ENCODE measurements at places on chromosomes 1 and 21. TPM values are rescaled to one million over a fixed set of nuclear protein-coding genes. Genes with fewer than 3 reads are reported as not detected.

Gene BEND5
- 6.5 TPM for total RNA-seq

Gene LCA5L
- 0.57 TPM for total RNA-seq

Gene PCP4
- total RNA-seq, result 2.3 TPM

Gene PRR9
- not detected for total RNA-seq

Gene MXRA8
- total RNA-seq, result 10.0 TPM

Gene PLA2G2C
- total RNA-seq, result not detected

GRCh38 chr1:91693557-91693956, 192.4 kb downstream of the TGFBR3 start:
- H3K27me3 ChIP-seq, result no peaks in the 10 kb centered on the region
- no peak overlapping the region for H3K4me3 ChIP-seq
- H3K4me1 ChIP-seq, result peaks cover 5% of the 10 kb centered on the region

- H3K4me1 ChIP-seq, result no peaks in the 10 kb centered on the region
- no peak overlapping the region for H3K4me3 ChIP-seq
- H3K27ac ChIP-seq, result no peak overlapping the region
- H3K36me3 ChIP-seq, result peaks cover 6% of the 10 kb centered on the region
Measured at GRCh38 chr1:89870998-89871397, 50.2 kb downstream of the LRRC8D start.

DNA sequence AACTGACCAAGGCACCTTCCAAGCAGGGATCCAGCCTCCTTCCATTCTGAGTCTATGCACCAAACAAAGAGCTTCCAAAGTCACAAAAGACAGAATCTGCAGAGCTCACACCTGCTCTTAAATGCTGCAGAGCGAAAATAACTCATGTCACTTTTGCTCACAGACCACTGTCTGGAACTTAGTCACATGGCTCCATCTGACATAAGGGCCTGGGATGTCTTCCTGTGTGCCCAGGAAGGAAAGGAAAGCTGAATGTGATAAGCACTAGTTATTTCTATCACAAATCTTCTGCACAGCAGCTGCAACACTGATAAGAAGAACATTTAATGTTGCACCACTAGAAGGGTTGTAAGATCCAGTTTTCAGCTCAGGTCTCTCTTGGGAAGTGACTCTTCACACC, 39.5 kb upstream of the SGIP1 start:
- no peaks in the 10 kb centered on the region for H3K27me3 ChIP-seq
- H3K4me1 ChIP-seq, result no peaks in the 10 kb centered on the region
- H3K27ac ChIP-seq, result no peak overlapping the region
- H3K36me3 ChIP-seq, result no peaks in the 10 kb centered on the region
- no peak overlapping the region for H3K4me3 ChIP-seq

DNA sequence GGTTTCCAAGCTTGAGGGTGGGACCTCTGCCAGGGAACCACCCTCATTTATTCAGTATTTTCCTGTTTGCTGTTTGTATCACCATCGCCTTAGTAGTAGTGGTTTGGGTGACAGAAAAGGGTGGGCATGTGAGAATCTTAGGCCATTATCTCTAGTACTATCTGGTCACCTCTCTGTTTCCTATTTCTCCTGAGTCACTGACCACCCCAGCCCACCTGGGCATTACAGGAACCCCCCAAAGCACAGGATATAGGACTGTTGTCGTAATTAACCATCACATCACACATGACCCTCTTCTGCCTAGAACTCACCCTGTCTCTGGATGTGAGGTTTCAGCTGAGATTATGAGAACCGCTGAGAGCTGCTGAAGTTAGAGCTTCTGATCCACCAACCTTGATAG, 60.4 kb downstream of the IL23R start:
- H3K27me3 ChIP-seq, result no peaks in the 10 kb centered on the region
- DNase-seq, result no peak
- no peak overlapping the region for H3K4me3 ChIP-seq
- no peak overlapping the region for H3K27ac ChIP-seq
- H3K36me3 ChIP-seq, result no peaks in the 10 kb centered on the region
- H3K4me1 ChIP-seq, result no peaks in the 10 kb centered on the region

- H3K36me3 ChIP-seq, result no peaks in the 10 kb centered on the region
- H3K4me1 ChIP-seq, result peaks cover 11% of the 10 kb centered on the region
- H3K27ac ChIP-seq, result no peak overlapping the region
Measured at GRCh38 chr1:82979593-82980236, 1019.2 kb downstream of the TTLL7 start.

- no peaks in the 10 kb centered on the region for H3K27me3 ChIP-seq
- no peaks in the 10 kb centered on the region for H3K4me1 ChIP-seq
- H3K36me3 ChIP-seq, result no peaks in the 10 kb centered on the region
- no peak overlapping the region for H3K4me3 ChIP-seq
- no peak overlapping the region for H3K27ac ChIP-seq
Measured at GRCh38 chr1:224059897-224060427, 53.9 kb upstream of the FBXO28 start.

GRCh38 chr1:27133991-27134390, 20.9 kb downstream of the SLC9A1 start:
- no peak for DNase-seq
- H3K27ac ChIP-seq, result no peak overlapping the region
- no peak overlapping the region for H3K4me3 ChIP-seq
- H3K27me3 ChIP-seq, result no peaks in the 10 kb centered on the region
- H3K4me1 ChIP-seq, result peaks cover 17% of the 10 kb centered on the region

GRCh38 chr1:93140106-93140505, 40.1 kb downstream of the TMED5 start:
- DNase-seq, result no peak
- no peak overlapping the region for H3K4me3 ChIP-seq
- H3K4me1 ChIP-seq, result no peaks in the 10 kb centered on the region
- peaks cover 71% of the 10 kb centered on the region for H3K36me3 ChIP-seq

DNA sequence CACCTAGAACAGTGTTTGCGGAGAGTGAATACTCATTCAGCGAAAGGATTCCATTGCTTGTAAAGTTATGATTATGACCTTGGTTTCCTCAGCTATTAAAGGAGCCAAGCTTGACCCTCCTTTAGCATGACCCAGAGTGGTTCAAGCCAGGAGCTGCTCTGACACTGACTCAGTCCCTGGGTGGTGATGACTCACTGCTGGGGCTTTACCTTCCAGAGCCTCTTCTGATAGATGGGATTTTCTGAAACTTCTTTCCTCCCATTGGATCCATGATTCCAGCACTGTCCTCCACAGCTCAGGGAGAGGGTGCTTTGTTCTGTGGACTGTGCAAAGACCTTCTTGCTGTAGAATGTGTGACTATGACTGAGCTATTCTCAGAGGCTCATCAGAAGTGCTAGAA, 77.4 kb downstream of the S1PR1 start:
- H3K36me3 ChIP-seq, result no peaks in the 10 kb centered on the region
- no peak overlapping the region for H3K4me3 ChIP-seq
- peaks cover 3% of the 10 kb centered on the region for H3K4me1 ChIP-seq
- H3K27me3 ChIP-seq, result no peaks in the 10 kb centered on the region

- no peaks in the 10 kb centered on the region for H3K36me3 ChIP-seq
- H3K4me1 ChIP-seq, result no peaks in the 10 kb centered on the region
- no peak overlapping the region for H3K27ac ChIP-seq
Measured at GRCh38 chr21:43832158-43832550, 32.9 kb upstream of the AGPAT3 start.

DNA sequence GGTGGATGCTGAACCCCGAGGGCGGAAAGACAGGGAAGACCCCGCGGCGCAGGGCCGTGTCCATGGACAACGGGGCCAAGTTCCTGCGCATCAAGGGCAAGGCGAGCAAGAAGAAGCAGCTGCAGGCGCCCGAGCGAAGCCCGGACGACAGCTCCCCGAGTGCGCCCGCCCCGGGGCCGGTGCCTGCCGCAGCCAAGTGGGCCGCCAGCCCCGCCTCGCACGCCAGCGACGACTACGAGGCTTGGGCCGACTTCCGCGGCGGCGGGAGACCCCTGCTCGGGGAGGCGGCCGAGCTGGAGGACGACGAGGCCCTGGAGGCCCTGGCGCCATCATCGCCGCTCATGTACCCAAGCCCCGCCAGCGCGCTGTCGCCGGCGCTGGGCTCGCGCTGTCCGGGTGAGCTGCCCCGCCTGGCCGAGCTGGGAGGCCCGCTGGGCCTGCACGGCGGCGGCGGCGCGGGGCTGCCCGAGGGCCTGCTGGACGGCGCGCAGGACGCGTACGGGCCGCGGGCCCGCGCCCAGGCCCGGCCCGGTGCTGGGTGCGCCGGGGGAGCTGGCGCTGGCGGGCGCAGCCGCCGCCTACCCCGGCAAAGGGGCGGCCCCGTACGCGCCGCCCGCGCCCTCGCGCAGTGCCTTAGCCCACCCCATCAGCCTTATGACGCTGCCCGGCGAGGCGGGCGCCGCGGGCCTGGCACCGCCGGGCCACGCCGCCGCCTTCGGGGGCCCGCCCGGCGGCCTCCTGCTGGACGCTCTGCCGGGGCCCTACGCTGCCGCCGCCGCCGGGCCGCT, 20.7 kb downstream of the FOXO6 start:
- H3K36me3 ChIP-seq, result no peaks in the 10 kb centered on the region
- peak overlapping the region; percentile 72 for H3K4me3 ChIP-seq
- H3K27ac ChIP-seq, result no peak overlapping the region
- H3K4me1 ChIP-seq, result no peaks in the 10 kb centered on the region

DNA sequence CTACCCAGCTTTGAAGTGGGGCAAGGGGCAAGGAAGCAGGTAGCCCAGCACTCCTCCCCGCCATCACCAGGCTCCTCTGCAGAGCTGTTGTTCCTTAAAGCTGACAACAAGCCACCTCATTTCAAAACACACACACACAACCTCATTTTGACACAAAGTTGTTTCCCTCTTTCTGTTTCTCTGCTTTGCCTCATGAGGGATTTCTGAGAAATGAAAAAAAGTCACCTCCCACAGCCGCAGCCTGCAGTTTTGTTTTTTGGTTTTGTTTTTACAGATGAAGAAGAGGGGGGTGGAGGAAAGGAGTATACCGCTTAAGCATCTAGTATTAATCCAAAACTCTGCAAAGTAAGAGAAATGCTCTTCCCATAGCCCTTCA, 12.1 kb downstream of the MCL1 start:
- no peak for DNase-seq
- peak overlapping the region; percentile 51 for H3K4me3 ChIP-seq
- H3K36me3 ChIP-seq, result peaks cover 4% of the 10 kb centered on the region
- H3K27me3 ChIP-seq, result no peaks in the 10 kb centered on the region
- H3K4me1 ChIP-seq, result peaks cover 39% of the 10 kb centered on the region

- H3K27ac ChIP-seq, result no peak overlapping the region
- no peaks in the 10 kb centered on the region for H3K27me3 ChIP-seq
- DNase-seq, result no peak
- no peak overlapping the region for H3K4me3 ChIP-seq
Measured at GRCh38 chr1:236150311-236150955, 8.1 kb downstream of the GPR137B start.

GRCh38 chr1:235329139-235329902, 951 bp downstream of the GGPS1 start:
- H3K36me3 ChIP-seq, result peaks cover 8% of the 10 kb centered on the region
- DNase-seq, result peak; percentile 55
- H3K27ac ChIP-seq, result peak overlapping the region; percentile 88
- H3K4me3 ChIP-seq, result peak overlapping the region; percentile 78
- H3K4me1 ChIP-seq, result peaks cover 2% of the 10 kb centered on the region
- H3K27me3 ChIP-seq, result no peaks in the 10 kb centered on the region

GRCh38 chr1:114610546-114611245, 29.3 kb upstream of the BCAS2 start:
- H3K27ac ChIP-seq, result no peak overlapping the region
- H3K27me3 ChIP-seq, result no peaks in the 10 kb centered on the region
- no peak for DNase-seq
- H3K36me3 ChIP-seq, result no peaks in the 10 kb centered on the region
- H3K4me1 ChIP-seq, result no peaks in the 10 kb centered on the region
- H3K4me3 ChIP-seq, result no peak overlapping the region

- DNase-seq, result no peak
- H3K36me3 ChIP-seq, result no peaks in the 10 kb centered on the region
- H3K27me3 ChIP-seq, result no peaks in the 10 kb centered on the region
- H3K4me1 ChIP-seq, result no peaks in the 10 kb centered on the region
- no peak overlapping the region for H3K27ac ChIP-seq
Measured at GRCh38 chr21:43352568-43353281, 74.2 kb downstream of the SIK1 start.

- DNase-seq, result no peak
- no peak overlapping the region for H3K27ac ChIP-seq
- no peak overlapping the region for H3K4me3 ChIP-seq
- H3K4me1 ChIP-seq, result peaks cover 10% of the 10 kb centered on the region
- H3K36me3 ChIP-seq, result no peaks in the 10 kb centered on the region
Measured at GRCh38 chr1:239126884-239127283, 259.5 kb upstream of the CHRM3 start.

- no peaks in the 10 kb centered on the region for H3K4me1 ChIP-seq
- H3K4me3 ChIP-seq, result no peak overlapping the region
- no peaks in the 10 kb centered on the region for H3K36me3 ChIP-seq
- H3K27ac ChIP-seq, result no peak overlapping the region
- peak; percentile 71 for DNase-seq
Measured at GRCh38 chr1:231866392-231867331, 240.1 kb downstream of the DISC1 start.

DNA sequence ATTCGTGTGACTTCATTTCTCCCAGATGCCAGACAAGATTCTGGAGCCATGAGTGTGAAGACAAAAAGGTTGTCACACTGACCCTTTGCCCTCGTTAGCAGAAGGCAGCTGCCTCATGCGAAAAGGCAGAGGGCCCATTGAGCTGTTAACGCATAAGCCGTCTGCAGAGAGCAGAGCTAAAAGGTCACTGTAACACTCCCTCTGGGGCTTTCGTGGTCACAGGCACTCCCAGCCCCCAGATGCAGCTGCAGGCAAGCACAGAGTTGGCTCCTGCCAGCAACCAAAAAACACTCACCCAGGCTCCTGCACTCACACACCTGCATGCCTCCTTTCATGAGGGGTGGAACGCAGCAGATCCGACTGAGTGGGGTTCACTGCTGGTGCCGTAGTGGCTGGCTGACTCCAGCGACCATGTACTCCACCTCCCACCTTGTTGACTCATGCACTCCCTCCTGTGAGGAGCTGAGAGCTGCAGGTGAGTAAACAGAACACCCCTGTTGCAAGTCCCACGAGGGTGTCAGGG, 287.5 kb downstream of the SMYD3 start:
- peaks cover 7% of the 10 kb centered on the region for H3K4me1 ChIP-seq
- no peak overlapping the region for H3K27ac ChIP-seq
- no peaks in the 10 kb centered on the region for H3K27me3 ChIP-seq
- DNase-seq, result no peak

DNA sequence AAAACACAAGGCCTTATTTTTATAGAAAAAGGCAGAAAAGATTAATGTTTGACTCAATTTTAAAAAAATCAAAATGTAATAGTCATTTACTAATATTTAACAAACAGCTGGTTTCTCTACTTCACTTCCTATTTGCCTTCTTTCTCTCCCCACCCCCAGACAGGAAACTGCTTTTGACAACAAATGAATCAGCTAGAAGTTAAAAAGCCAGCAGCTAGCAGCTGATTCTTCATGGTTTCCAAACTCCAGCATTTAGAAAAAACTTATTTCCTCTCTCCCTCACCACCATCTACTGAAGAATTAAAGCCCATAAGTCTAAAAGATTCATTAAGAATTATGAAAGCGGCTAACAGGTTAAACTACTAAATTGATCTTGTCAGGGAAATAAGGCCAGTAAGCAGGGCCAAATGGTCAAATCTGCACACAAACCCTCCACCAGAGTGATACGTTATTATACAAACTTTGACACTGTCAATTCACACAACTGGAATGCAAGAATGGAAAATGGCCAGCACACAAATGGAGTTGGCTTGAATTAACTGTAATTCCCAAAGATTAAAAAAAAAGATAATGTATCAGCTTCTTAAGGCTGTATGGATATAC, 4.0 kb downstream of the WDR26 start:
- no peak overlapping the region for H3K27ac ChIP-seq
- no peak overlapping the region for H3K4me3 ChIP-seq
- H3K27me3 ChIP-seq, result no peaks in the 10 kb centered on the region
- DNase-seq, result no peak

All from H1 (cell line).